ENCODE measurements at places on chromosomes 16 and 17.

DNA sequence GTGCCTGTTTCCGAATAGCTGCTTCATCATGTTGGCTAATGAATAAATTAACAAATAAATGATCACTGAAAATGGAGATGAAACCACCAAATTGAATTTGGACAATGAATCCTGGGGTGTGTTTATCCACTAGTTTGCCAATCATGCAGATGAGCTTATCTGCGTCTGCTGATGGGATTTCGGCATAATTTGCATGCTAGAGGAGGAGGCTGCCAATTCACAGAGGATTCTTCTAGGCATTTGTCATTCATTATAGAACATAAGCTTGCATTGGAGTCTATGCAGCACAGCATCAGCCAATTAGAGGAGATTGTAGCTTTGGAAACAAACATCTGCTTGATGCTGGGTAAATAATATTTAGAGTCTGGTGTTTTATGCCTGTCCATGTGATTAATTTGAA, 123.1 kb downstream of the NPIPB5 start:
- no peak for DNase-seq

GRCh38 chr16:89187770-89188392, 12.5 kb downstream of the SLC22A31 start:
- DNase-seq = no peak

GRCh38 chr16:10441726-10442125, 55.9 kb downstream of the ATF7IP2 start:
- DNase-seq = no peak

DNA sequence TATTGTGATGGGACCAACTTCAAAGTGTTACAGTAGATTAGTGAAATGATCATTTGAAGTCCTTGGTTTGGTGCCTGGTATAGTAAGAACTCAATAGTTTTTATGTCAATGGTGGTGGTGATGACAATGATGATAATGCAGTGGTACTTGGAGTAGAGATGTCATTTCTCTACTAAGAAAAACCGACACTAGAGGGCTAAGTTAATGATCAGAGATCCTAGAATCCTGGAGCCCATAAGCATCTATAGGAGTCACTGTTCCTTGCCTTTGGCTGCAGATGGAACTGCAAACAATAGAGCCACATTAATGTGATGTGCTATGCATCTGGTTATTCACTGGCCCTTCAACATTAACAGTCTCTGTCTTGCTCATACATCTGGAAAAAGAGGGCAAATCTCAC, 103.8 kb downstream of the ANKFN1 start:
- no peak for DNase-seq

DNA sequence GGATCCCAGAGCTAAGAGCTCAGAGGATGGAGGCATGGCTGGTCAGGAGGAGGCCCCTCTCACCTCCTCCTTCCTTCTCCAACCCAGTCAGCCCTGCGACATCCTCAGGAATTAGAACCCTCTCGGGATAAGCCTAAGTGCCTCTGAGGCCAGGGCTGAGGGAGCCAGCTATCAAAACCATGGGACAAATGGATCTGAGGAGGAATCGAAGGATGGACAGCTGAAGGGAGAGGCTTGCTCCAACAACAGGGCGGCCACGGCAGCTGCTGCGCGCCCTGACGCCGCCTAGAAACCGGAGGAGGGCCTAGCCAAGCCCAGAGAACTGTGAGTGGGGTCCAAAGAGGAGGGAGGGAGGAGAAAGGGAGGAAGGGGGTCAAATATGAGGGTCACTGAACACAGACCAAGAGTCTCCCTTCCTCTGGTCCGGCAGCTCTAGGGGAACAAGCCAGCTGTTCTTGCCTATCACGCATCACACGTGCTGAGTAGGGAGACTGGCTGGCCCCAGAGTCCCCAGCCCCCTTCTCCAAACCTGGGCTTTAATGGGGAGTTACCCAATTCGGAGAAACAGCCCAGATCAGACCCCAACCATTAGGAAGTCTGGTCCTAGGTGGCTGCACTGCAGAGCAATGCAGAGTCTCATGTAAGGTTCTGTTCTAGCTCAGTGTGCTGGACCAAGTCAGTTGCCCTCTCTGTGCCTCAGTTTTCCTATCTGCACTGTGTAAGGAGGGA, 5.9 kb upstream of the HOXB13 start:
- DNase-seq = no peak

- DNase-seq = peak; percentile 47
Measured at GRCh38 chr17:48181653-48182052, 74.1 kb downstream of the SNX11 start.

GRCh38 chr17:18191967-18192366, 8.3 kb downstream of the ALKBH5 start:
- no peak for DNase-seq

DNA sequence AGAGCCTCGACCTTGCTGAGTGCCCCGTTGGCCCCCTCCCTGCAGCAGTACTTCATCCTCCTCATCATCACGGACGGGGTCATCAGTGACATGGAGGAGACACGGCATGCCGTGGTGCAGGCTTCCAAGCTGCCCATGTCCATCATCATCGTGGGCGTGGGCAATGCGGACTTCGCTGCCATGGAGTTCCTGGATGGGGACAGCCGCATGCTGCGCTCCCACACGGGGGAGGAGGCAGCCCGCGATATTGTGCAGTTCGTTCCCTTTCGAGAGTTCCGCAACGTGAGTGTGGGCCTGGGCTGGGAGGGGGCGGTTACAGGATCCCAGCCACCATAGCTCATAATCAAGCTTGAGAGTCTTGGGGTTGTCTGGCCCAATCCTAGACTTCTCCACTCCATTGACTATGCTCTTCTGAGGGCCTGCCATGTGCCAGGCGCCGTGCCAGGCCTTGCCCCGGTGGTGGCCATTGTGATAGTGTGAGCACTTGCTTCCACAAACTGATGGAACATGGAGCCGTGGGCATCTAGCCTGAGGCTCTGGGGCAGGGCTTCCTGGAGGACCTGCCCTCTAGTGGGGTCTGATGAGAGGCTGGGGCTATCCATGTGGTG, 39.7 kb downstream of the PSME3IP1 start:
- DNase-seq = no peak

GRCh38 chr17:66712453-66712852, 122.5 kb upstream of the CACNG5 start:
- no peak for DNase-seq

DNA sequence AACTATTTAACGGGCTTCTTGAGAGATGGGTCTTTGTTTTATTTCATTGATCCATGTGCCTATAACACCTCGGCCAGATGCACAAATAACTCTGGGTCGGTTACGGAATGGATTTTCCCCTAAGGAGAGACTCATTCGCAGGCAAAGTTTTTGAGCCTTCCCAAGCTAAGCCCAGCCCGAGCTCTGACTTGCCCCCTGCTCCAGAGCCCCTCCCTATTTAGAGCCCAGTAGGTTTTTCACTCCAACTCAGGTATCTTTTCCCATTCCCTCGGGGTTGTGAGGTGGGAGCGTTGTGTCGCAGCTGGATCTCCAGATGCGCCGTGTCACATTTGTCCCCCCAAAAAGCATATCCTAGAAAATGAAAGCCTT, 812 bp upstream of the MYOCD start:
- DNase-seq = peak; percentile 19

DNA sequence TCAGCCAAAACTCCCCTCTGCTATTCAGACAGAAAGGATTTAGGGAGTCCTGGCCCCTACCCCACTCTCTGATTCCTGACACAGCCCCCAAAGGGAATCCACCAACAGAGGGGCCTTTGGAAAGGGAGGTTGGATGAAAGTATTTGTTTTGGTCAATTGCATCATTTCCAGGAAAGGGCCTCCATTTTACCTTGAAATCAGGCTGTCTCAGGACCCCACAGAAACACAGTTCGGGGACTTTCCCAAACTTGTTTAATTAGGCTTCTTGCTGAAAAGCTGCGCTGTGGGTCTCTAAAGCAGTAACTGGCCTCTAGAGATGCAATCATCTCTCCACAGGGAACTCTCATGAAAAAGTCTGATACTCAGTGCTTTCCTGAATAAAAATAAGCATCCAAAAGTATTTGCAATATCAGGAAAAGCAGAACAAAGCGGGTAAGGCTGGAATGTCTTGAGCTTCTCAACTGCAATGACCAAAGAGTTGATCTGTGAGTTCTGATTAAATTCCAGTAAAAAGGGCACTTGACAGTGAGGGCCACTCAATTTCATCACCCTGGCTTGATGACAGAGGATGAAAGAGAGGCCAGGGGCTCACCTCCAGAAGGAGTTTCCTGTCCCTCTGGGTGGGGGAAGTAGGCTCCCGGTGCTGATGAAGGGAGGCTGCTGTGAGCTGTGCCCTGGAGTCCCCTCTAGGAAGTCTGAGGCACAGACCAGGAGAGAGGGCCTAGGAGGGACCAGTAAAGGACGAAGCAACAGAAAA, 36.3 kb downstream of the LYRM9 start:
- DNase-seq = no peak

DNA sequence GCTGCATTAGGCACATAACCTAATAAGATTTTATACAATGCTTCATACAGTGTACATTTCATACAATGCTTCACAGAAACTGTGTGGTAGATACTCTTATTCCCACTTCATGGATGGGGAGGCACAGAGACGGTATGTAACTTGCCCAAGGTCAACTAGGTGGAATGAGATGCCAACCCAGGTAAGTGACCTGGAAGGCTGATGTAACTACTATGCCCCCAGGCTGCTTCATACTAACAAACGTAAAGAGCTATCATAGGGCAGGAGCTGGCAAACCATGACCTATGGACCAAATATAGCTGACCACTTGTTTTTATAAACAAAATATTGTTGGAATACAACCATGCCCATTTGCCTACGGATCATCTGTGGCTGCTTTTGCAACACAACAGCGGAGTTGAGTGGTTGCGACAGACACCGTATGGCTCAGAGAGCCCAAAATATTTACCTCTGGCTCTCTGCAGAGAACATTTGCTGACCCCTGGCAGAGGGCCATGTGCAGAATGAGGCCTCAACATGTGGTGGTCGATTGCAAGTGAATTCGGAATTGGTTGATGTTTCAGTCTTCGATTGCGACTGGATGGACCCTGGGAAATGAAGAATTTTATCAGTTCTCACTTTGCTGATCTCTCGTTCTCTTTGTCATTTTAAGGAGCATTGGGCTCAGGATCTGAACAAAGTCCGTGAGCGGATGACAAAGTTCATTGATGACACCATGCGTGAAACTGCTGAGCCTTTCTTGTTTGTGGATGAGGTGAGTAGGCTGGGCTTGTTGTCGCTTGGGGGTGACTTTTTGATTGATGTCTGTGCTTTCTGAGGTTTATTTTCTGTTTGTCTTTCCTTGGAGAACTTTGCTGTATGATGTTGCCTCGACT, 109.7 kb downstream of the PLCG2 start:
- peak; percentile 48 for DNase-seq

DNA sequence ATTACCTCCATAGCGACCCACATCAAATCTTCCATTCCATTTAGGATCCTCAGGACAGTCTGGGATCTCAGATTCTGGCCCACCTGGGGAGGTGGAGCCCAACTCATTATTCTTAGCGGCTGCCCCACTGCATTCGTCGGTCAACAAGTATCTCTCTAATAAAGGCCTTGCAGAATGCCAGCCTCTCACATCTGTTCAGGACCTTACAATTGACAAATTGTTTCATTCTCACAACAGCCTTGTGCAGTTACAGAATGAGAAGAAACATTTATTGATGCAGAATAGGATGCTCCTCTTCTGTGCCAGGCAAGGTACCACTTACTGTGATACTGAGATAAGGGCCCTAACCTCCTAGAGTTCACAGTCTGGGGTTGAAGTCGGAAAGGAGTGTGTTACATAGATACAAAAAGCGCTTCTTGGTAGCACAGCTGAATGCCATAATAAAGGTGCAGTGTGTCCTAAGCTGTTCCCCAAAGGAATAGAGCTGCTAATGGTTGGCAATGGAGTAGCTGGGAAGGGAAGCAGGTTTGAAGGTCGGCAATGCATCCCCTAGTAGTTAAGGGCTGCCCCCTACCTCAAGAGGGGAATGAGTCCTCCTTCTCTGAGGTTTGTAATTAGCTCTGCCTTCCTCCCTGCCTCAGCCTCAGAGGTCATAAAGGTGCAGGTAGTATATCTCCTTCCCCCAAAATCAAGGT, 2.3 kb upstream of the MPP2 start:
- no peak for DNase-seq

GRCh38 chr17:45294506-45294905, 22.3 kb downstream of the MAP3K14 start:
- DNase-seq = no peak

- no peak for DNase-seq
Measured at GRCh38 chr16:77812856-77813500, 24.6 kb downstream of the VAT1L start.

GRCh38 chr16:61909074-61909473, 127.2 kb downstream of the CDH8 start:
- DNase-seq = no peak

DNA sequence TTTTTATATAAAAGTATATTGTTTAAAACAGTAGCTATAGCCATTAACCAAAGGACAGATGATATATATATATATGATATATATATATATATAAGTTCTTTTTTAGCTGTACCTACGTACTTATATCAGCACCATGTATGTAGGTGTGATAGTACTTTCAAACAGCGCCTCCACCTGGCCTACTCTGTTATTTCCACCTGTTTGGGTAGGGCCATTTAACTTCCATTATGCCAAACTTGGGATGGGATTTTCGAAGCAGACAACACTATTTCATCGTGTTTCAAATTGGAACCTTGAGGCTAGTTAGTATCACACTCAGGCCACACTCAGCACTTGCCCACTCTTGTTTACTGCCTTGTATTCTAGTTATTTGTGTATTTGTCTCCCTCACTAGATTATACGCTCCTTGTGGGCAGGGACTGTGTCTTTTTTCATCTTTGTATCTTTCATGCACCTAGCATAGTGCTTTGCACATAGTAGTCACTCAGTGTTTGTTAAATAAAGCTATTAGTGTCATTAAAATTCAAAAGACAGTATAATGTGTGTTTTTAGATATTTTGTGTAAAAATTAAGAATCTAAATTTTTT, 11.8 kb upstream of the CLTC start:
- DNase-seq = peak; percentile 23

- no peak for DNase-seq
Measured at GRCh38 chr16:75218256-75219076, at the start of gene CTRB1. Gene CTRB1 (plus strand): TSS chr16:75218988. CDS start chr16:75219008, 20 bp downstream.
